Smooth muscle cell of the coronary artery (primary cell): ENCODE measurements at places on chromosomes 6 and 20. TPM values are rescaled to one million over a fixed set of nuclear protein-coding genes. Genes with fewer than 3 reads are reported as not detected.

The OR12D3 gene
- not detected in 2 replicates for total RNA-seq

The OR2H2 gene
- not detected in 2 replicates for total RNA-seq

The FRK gene
- 0.47 and 2.0 TPM in 2 replicates for total RNA-seq

The NANP gene
- total RNA-seq: 2.9 and 6.3 TPM in 2 replicates
